ENCODE measurements at places on chromosomes 4 and X.

GRCh38 chr4:149951152-149951900 lies 126.9 kb upstream of the DCLK2 start:
- DNase-seq = no peak

- no peak for DNase-seq
Measured at GRCh38 chrX:109199726-109200125, 282.2 kb downstream of the GUCY2F start.

- no peak for DNase-seq
Measured at GRCh38 chr4:38610966-38611431, 53.0 kb upstream of the KLF3 start.

GRCh38 chrX:80317646-80318045 lies 102.6 kb upstream of the TENT5D start:
- no peak for DNase-seq

GRCh38 chr4:12881945-12882584 lies 602.1 kb downstream of the RAB28 start:
- no peak for DNase-seq

GRCh38 chr4:155973639-155974475 lies 20.2 kb upstream of the CTSO start:
- no peak for DNase-seq

- no peak for DNase-seq
Measured at GRCh38 chrX:41960142-41960541, 36.8 kb upstream of the CASK start.

GRCh38 chr4:6172093-6172926 lies 28.0 kb downstream of the JAKMIP1 start:
- DNase-seq = no peak
